ENCODE measurements at places on chromosomes 7 and 10.
A peak's percentile ranks its signal among the peaks of the same experiment; 100 is the strongest.

DNA sequence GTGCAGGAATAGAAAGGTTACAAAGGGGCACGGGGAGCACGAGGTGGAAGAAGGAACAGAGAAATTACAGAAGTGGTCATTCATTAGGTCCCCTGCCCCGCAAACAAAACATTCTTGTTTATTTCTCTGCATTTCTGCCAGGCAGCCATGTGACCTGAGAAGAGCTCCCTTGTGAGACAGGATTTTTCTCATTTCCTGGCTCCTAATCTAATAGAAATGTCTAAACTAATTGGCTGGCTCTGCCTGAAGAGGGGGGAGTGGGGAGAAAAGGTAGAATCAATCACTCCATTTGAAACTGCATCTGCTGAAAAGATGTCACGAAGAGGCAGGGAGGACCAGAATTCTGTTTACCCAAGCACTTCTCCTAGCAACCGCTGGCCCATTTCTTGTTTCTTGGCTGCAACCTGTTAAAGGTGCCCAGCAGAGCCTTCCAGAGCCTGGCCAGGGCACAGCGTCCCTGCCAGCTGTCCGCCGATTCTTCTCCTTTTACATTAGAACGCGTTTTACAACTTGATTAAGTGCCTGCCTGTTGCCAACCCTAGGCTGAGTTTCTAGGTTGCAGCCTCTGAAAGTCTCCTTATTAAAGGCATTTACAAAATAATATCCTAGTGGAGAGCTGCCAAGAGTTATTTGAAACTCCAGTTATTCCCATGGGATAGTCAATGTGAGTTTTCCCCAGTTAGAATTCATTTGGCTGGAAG lies 1227.6 kb downstream of the TYW1 start:
- DNase-seq = no peak

DNA sequence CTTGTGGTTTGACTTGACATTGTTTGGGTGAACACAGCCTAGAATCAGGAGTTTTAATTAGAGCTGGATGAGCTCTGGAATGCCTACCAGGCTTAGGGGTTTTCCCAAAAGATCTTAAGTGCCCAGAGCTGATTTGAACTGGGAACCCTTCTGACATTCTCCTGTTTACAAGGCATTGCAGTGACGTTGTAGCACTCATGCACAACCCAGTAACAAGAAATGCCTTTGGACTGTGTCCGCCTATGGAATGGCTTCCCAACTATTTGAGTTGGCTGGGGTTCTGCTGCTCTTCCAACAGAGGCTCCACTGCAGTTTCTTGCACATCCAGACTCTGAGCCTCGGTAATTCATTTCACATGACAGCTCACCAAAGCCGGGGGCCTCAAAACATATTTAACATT lies 76.7 kb upstream of the MKX start:
- DNase-seq = no peak

GRCh38 chr10:90969947-90970673 lies 49.2 kb upstream of the ANKRD1 start:
- no peak for DNase-seq

- no peak for DNase-seq
These were observed 168.9 kb downstream of the PKD1L1 start for GRCh38 chr7:47779341-47779771.

DNA sequence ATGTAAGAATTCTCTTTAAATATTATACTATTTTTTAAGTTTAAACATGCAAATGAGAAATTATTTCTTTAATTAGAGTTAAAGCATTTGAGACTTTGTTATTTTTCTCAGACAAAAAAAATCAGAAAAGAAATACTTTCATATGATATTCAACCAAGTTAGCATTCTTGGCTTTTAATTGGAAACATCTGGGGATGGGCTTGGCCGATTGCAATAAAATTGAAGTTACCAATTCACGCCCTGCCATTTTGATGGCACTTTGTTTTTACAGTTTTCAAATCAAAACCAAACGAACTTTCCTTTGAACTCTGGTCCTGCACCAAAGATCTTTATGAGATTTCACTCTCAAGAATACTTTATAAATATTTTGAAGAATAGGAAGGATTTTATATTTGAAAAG lies 127.7 kb downstream of the ATE1 start:
- no peak for DNase-seq

DNA sequence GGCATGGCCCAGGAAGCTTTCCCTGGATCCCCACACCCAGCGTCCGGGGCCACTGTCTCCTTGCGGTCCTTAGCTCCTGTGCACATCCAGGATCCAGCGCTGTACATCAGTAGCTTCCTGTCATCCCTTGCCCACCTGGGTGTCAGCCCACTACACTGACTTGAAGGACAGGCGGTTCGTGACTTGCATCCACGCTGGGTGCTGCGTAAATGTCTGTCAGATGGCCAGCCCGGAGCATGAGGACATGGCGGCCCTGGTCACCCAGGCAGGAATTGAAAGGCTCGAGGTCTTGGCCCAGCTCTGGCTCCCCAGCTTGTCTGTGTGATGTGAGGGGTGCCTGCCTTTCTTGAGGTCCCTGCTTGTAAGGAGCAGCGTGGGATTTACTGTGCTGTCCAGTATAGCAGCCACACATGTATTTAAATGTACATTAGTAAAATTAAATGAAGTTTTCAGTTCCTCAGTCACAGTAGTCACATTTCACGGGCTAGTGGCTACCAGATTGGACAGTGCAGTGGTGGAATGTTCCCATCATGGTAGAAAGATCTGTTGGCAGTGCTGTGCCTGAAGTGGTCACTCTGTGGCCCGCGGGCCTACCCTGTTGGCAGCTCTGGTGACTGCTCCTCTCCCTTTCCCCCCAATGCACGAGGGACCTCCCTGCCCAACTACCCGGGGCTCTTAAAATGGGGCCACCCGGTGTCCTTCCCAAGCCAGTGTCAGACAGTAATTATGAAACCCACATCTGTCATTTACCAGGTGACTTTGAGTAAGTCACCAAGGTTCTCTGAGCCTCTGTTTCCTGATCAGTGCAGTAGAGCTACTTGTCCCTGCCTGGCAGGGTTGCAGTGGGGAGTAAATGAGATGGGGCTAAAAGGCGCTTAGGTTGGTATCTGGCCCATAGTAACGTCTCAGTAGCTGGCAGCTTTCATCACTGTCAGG lies 97.8 kb upstream of the PPIF start:
- no peak for DNase-seq

- peak; percentile 32 for DNase-seq
These were observed at the start of gene BLVRA for GRCh38 chr7:43758029-43758821. TSS of gene BLVRA (plus strand) at chr7:43758680. CDS start at chr7:43771159, 12,479 bp downstream.

GRCh38 chr10:73519336-73519735 lies 23.5 kb upstream of the PPP3CB start:
- DNase-seq = no peak

DNA sequence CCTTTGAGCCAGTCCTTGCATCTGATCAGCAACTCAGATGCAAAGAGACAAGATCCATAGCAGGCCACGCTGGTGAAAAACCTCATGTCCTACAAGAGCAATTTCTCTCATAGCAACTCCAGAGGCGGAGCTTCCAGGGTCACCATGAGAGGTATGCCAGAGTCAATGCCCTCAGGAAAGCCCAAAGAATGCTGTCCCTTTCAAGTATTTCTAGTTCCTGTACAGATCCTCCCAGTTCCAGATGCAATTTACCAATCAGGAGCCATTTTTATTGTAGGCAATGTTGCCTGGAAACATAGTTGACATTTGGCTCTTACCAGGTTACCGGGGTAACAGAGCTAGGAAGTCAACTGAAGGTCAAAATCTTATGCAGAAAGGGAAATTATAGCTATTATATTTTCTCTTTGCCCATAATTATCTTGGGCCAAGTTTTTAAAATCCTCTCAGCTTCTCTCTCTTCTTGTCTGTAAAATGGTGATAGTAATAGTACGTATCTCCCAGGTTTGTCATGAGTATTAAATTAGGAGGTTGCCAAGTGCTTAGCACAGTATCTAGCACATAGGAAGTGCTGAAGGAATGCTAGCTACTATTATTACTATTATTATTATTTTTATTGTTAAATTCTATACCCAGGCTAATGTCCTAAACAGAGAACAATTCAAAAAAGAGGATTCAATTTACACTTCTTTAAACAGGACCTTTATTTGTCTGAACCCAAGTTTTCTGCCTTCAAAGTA lies 46.3 kb upstream of the TM9SF3 start:
- peak; percentile 22 for DNase-seq

GRCh38 chr7:66269978-66270377 lies 64.8 kb downstream of the TPST1 start:
- DNase-seq = no peak

GRCh38 chr7:17769918-17770317 lies 170.4 kb downstream of the SNX13 start:
- no peak for DNase-seq

DNA sequence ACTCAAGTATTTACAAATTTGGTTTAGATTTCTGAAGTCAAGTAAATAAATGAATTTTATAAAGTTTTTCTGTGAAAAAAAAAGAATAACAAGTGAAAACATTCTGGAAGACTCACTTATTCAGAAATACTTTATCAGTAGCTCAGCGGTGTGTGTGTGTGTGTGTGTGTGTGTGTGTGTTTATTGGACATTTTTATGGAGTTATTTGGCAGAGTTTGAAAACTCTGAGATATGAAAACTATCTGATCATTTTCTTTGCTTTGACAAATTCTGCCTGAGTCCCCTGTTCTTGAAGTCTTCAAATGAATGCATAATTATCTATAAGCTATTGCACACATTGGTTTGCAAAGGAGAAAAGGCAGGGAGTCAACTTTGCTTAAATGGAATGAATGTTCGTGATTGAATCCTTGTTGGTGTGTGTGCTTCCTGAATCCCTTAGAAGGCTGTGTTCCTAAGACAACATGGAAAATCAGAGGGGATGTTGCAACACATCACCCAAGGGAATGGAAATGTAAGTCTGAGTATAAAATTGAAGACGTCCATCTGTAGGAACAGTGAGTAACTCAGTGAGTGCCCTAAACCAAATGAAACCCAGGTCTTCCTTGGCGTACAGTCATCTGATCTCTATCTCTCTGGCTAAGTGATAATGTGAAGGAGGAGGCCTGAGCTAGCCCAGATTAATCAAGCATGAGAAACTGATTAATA lies 160.9 kb downstream of the REEP3 start:
- DNase-seq = no peak

GRCh38 chr7:50869108-50869725 lies 86.5 kb upstream of the GRB10 start:
- DNase-seq = no peak

GRCh38 chr7:106952658-106953231 lies 87.7 kb downstream of the PIK3CG start:
- DNase-seq = no peak

DNA sequence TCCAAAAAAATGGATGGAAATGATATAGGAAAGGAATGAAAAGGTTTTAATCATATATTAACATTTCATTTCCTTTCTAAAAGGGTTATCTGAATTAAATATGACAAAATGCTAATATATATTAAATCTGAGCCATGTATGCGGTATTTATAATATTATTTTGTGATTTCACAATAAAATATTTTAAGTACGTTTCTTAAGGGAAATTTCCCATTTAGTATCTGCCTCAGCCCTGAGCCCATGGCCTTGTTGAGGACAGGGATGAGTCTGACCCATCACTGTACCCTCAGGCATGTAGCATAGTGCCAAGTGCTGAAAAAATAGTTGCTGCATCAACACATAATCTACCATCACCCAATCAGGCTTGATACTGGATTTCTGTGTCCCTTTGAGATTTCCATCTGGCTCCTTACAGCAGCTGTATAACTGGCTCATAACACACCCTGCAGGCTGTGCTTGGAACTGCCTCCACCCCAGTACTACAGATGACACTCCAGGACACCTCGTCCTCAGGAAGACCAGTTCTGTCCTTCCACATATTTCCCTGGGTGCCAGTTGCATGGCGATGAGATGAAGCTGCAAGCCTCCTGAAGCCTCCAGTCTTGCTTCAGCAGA lies 59.4 kb upstream of the ASAH2 start:
- DNase-seq = no peak

GRCh38 chr10:5601826-5602495 lies 64.4 kb downstream of the ASB13 start:
- no peak for DNase-seq

GRCh38 chr10:101959346-101959916 lies 96.5 kb downstream of the ARMH3 start:
- DNase-seq = peak; percentile 45

- DNase-seq = no peak
These were observed 104.3 kb upstream of the CAV2 start for GRCh38 chr7:116395141-116395791.

DNA sequence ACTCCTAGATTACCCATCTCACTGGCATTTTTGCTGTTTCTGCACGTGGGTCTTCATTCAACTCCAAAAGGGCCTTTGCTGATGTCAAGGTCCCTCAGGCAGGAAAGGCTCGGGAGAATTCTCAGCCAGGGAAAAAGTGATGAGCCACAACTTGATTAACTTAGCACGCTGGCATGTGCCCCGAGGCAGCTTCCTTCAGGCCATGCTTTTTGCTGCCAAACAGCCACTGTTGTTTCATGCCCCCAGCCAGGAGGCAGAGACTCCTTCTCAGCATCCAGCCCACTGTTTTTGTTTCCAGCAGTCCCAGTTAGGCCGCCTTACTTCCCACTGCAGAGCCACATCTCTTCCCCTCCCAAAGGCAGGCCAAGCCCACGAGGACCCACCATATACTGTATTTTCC lies 266.5 kb upstream of the YAE1 start:
- no peak for DNase-seq

- DNase-seq = no peak
These were observed 86.6 kb downstream of the NRBF2 start for GRCh38 chr10:63219749-63220148.

Data from NCI-H510A (cell line).